ENCODE measurements at places on chromosomes 1 and 21.
A peak's percentile ranks its signal among the peaks of the same experiment; 100 is the strongest.

DNA sequence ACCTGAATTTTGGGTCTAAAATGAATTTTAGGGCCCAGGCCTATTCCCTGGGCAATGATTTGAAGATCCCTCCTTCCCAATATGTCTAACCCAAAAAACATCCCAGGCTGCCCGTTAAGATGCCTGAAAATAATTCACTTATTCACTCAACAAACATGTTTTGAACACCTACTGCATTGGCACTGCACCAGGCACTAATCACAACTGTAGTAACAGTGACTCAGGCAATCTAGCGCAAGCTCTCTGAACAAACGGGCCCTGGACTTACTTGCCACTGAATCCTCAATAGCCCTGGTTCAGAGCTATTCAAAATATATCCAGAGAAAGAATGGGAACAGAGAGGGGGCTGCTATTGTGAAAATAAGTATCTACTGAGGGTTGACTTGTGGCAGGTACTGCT, 4.2 kb downstream of the CD244 start:
- DNase-seq: no peak

GRCh38 chr1:64898107-64898861, 68.1 kb downstream of the JAK1 start:
- DNase-seq: no peak

DNA sequence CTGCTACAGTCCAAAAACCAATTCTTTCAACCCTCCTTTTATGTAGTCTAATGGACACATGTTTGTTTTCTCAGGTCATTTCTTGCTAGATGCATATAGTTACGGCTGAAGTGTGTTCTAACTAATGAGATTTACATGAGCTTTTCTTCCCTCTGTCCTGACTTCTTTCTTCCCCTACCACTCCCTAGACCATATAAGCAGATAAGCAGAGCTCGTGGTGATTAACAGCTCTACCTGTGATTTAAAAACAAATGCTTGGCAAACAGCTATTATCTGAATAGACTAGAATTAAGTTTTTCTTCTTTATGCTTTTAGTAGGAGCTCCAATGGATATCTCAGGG, 18.6 kb downstream of the KHDRBS1 start:
- no peak for DNase-seq

DNA sequence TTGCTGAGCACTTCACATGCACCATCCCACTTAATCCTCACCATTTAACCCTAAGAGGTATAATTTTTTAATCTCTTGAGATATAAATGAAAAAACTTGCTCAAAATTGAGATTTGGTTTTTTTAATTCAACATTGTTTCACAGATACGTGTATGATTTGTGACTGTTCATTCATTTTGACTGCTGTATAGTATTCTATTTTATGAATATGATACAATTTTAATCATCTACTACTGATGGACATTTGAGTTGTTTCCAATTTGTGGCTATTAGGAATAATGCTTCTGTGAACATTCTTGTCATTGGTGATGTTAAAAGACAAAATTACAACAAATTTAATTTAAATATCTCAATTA, 617 bp upstream of the ZMYM6 start:
- DNase-seq: no peak

- no peak for DNase-seq
Measured at GRCh38 chr1:113990530-113990929, 11.3 kb downstream of the OLFML3 start.

- DNase-seq: no peak
Measured at GRCh38 chr1:24526940-24527542, 24.4 kb downstream of the RCAN3 start.

DNA sequence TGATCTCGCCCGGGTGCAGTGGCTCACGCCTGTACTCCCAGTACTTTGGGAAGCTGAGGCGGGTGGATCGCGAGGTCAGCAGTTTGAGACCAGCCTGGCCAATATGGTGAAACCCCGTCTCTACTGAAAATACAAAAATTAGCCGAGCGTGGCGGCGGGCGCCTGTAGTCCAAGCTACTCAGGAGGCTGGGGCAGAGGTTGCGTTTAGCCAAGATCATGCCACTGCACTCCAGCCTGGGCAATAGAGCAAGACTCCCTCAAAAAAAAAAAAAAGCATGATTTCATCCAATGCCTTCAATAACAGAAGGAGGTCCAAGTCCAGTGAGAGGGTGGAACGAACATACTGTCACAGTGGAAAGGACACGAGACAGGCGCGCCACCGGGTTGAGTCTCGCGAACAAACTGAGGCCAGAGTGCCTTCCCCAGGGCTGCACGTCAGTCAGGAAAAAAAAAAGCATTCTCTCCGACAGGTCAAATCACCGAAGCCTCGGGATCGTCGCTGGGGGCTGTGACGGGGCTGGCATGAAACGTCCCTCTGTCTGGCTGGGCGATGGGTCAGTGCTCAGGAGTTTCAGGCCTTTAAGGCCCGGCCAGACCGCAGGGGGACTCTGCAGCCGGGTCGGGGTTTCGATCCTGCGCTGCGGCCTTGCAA, 8.4 kb upstream of the CROCC start:
- no peak for DNase-seq

GRCh38 chr1:43315963-43316737, 15.4 kb downstream of the TIE1 start:
- no peak for DNase-seq

DNA sequence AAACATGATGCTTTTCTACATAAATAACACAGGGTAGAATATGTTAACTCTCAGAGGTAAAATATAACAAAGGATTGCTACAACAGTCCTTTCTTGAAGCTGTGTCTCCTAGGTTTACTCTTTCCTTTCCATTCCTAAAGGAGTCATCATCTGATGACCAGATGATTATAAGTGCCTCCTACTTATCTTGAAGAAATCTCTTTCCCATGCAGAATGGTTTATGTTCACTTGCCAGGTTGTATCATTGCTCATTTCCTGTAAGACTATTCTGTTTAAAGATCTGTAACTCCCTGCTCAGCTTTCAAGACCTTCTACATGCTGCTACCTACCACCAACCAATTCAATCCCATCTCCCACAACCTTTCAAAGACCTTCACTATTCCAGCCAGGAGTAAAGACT, 51.5 kb upstream of the PTCH2 start:
- DNase-seq: no peak

- no peak for DNase-seq
Measured at GRCh38 chr1:209456878-209457277, 126.6 kb upstream of the CAMK1G start.

DNA sequence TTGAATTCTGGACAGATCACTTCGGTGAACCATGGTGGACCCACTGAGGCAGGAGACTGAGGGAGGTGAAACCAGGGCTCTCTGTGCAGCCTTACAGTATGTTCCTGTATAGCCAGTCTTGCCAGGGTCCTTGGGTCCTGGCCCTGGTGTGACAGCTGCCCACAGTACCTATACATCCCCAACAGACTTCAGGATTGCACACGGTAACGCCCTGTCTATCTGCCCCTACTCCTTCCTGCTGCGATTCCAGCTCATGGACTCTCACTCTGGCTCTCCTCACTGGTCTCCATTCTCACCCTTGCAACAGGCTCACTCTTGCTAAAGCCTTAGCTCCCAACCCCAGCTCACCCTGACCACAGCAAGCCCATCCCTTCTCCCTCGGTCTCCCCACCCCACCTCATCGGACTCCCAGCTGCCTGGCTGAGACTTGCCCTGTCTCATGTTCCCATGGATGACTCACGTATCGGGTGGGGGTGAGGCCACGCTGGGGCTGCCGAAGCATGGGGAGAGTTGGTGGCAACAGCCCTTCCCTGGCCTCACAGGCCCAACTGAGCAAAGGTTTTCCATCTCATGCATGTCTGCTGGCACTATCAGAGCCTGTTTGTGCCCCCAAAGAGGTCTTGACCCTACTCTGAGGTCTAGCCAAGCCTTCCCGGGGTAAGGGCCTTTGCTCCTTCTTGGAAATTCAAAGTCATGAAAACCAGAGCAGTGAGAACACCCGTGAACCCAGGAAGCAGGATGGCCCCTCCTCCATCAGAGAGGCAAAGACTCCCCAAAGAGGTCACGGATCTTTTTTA, 7.1 kb downstream of the PHLDA3 start:
- DNase-seq: peak; percentile 96

All from Caki2 (cell line).